ENCODE measurements at places on chromosomes 12 and 14.

DNA sequence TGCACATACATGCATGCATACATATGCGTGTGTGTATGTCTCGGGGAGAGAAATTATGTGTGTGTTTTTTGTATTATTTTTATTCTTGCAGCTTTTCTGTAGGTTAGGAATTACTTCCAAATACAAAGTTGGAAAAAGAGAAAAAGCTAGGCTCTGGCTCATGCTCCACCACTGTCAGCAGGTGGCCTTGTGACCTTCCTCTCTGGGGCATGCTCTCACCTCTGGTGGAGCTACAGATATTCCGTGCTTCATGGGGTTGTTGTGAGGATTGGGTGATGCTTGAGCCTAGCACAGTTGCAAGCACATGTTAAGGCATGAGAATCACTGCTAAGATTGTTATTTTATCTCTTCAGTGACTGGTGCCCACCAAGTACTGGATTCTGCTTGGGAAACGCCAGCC is 6.7 kb upstream of the SERPINA6 start:
- DNase-seq, result no peak

- no peak for DNase-seq
Measured at GRCh38 chr12:117523971-117524370, 162.5 kb upstream of the NOS1 start.

- DNase-seq, result no peak
Measured at GRCh38 chr12:72025524-72025923, 86.9 kb downstream of the TPH2 start.

GRCh38 chr12:113449839-113450238 is 21.8 kb downstream of the LHX5 start:
- no peak for DNase-seq

DNA sequence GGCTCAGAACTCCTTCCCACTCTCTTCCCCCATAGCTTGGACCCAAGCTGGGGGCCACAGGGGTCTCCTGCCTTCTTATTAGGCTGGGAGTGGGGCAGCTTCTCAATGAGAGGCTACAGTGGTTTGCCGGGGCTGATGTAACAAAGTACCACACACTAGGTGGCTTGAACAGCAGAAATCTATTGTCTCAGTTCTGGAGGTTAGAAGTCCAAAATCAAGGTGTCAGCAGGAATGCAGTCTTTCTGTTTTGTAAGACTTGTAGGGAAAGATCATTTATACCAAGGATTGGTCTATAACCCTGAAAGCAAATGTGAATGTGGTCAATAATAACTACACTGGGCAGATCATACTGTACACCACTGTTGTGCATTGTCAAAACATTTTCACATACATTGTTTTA is 124.5 kb upstream of the ARHGAP5 start:
- DNase-seq, result no peak

DNA sequence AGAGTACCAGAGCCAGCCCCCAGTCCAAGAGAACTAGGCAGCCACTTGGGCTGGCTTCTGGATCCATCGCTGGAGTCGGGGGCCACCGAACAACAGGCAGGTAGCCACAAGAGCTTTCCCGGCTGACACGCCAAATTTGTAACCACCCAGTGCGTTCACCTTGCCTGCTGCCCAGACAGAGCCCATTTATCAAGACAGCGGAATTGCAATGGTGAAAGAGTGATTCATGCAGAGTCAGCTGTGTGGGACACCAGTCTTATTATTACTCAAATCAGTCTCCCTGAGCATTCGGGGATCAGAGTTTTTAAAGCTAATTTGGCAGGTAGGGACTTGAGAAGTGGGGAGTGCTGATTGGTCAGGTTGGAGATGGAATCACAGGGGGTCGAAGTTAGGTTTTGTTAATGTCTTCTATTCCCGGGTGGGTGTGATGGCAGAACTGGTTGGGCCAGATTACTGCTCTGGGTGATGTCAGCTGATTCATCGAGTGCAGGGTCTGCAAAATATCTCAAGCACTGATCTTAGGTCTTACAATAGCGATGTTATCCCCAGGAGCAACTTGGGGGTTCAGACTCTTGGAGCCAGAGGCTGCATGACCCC is 64.3 kb downstream of the PDE6H start:
- DNase-seq, result no peak

DNA sequence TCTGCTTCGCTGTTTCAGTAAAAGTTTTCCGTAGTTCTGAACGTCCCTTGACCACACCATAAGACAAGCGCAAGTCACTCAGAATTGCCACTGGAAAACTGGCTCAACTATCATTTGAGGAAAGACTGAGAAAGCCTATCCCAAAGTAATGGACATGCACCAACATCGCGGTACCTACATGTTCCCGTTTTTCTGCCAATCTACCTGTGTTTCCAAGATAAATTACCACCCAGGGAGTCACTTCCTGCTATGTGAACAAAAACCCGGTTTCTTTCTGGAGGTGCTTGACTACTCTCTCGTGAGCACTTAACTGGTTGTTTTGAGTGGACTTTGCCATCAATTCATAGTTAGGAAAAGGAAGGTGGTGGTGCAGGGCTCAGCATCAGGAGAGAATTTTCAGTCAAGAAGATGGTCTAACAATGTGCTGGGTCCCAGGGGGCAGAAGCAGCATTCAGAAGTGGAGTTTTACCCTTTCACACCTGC is 1.4 kb downstream of the EGLN3 start:
- no peak for DNase-seq

DNA sequence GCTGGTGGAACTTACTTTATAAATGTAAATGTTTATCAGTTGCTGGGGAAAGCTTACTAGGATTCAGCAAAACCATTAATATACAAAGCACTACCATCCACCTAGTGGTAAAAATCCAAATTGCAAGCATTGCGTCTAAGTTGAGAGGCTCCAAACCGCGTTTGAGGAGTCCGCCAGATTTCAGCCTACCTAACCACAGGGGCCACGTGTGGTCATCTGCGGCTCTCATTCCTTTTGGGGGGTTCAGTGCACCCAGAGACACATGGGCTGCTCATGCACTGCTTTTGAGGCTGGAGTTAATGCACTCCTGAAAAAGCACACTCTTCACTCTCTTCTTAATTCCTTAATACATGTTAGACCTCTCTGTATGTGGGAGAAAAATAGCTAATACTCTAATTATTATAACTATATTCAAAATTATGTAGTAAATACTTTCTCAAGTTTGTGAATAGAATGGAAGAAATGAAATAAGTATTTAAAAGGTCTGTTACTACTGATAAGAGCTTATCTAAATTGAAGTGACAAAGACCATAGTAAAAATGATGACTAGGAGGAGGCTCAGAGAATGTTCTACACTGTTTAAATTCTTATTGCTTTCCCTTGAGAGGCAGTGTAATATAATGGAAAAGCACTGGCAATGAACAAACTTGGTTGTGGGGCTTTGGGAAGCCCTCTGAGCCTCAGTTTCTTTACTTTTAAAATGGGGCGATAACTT is 41.4 kb upstream of the MANSC4 start:
- no peak for DNase-seq

DNA sequence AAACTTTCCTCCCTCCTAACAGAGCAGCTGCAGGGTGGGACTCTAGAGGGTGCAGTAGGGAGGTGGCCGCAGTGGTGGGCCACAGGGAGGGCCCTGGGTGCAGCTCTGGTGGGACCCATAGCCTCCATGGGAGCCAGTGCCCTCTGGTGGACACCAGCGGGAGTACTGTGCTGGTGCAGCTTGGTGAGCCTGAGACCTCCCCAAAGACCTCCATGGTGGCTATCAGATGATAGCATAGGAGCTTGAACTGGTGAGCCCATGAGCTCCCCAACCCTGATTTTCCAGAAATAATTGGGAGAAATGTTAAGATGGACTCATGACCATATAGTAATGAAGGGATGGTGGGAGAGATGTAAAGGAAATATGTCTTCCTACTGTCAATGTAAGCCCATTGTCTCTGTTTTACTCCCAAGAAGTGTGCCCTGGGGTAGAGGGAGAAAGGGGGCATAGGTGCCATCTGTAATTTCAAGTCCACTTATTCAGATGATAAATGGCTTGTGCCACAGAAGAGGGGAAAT is 98.7 kb downstream of the GAS2L3 start:
- DNase-seq, result no peak

DNA sequence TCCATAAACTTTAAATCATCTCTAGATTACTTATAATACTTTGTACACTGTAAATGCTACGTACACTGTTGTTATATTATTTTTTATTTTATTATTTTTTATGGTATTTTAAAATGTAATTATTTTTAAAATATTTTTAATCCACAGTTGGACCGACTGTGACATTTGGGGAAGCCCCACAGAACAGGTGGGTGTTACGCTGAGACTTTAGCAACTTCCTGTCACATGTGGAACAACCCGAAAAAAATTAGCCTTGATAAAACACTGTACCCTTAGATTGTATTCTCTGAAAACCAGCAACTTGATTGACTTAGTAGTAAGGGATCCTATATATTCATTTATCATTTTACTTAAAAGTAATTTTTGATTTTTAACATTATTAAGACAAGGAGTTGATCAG is 1755.7 kb upstream of the SEL1L start:
- no peak for DNase-seq

DNA sequence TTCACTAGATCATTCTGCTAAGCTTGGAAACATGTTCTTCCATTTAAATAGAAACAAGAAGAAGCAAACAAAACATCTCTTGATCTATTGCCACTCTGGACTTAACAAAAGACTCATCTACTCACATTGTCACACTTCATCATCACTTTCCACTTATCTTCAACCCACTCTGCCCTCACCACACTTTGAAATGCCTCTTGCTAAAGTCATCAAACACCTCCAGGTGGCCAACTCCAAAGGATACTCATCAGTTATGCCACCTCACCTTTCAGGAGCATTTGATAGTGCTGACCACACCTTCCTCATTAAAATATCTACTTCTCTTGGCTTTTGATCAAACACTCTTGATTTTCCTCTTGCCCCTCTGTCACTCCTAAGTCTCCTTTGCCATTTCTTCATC is 7.2 kb downstream of the EFCAB11 start:
- no peak for DNase-seq

DNA sequence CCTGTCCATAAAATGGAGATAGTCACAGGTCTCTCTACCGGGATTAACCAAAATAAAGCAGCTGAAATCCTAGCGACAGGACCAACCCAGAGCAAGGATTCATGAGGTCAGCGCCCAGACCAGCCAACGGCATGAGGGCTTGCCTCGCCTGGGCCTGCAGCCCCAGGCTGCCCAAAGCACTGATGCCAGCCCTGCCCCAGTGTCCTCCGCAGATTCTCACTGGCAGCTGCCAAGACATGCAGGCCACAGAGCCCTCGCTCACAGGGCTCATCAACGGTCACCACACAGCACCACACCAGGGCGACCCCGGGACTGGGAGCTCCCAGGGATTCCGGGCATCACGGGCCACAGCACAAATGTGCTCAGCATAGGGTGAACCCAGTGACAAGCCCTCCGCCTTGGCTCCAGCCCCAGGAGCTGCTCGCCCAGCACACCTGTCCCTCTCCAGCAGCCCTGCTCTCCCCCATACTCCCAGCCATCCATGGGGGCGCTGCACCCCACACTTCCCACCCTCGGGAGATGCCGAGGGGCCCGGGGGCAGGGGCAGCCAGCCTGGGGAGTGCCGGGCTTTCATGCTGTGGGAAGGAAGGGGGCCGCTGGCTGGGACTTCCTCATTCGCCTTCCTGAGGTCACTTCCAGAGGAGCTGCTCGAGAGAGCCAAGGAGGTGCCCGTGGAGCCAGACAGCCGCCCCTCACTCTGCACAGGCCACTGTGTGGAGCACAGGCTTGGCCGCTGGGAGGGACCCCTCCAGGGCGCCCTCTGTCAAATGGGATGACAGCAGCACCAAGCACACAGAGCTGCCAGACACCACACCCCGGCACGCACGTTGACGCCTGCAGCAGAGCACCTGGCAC is 14.1 kb downstream of the RAB35 start:
- no peak for DNase-seq

Data from NCI-H2081 treated with DMSO at 0.1 percent for 48 hours (cell line).